Osteoblast (primary cell): ENCODE measurements at places on chromosomes 12 and 14. TPM values are rescaled to one million over a fixed set of nuclear protein-coding genes. Genes with fewer than 3 reads are reported as not detected.

DNA sequence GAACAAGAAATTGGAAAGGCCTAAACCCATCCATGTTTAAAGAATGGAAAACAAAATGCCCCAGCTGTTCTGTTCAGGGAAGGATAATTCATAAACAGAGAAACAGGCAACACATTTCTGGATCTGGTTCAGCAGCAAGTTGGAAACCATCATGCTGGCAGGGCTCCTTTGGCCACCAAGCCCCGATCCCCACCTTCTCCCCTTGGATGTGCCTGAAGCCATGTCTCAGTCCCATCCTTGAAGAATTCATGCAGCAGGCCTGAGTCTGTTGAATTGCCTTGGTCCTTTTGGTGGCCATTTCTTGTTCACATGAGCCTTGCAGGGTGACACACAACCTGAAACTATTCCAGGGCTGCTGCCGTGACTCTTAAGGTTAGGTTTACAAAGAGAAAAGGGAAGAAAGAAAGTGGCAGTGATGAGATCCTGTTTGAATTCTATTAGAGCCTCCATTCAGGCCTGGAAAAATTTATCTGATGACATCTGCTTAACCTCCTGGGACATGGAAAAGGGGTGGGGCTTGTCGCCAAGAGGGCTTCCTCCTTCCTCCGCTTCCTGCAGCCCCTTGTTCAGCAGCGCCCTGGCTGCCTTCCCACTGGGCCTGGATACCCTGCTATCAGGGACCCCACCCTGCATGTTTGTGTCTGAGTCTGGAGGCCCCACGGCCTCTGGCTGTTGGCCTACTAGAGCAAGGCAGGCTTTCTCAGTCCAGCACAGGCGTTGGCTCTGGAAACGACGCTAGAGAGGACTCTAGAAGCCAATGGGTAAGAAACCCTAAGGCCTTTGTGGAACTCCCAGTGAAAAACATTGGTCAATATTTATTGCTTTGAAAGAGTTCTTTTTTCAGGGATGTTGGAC lies 341.9 kb downstream of the C12orf75 start:
- DNase-seq = no peak
- H3K4me1 ChIP-seq = no peaks in the 10 kb centered on the region
- no peaks in the 10 kb centered on the region for H3K36me3 ChIP-seq
- no peak overlapping the region for H3K27ac ChIP-seq

DNA sequence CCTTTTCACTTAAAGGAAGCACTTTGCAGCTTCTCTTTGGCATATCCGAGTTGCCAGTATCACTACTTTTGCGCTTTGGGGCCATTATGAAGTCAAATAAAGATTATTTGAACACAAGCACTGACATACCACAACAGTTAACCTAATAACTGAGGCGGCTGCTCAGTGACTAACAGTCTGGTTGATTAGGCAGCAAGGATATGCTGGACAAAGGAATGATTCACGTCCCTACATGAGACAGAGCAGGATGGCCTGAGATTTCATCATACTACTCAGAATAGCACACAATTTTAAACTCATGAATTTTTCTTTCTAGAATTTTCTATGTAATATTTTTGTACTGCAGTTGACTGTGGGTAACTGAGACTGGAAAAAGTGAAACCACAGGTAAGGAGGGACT lies 56.9 kb upstream of the E2F7 start:
- H3K27ac ChIP-seq = peak overlapping the region; percentile 83
- H3K36me3 ChIP-seq = no peaks in the 10 kb centered on the region
- H3K4me3 ChIP-seq = no peak overlapping the region
- DNase-seq = no peak
- no peaks in the 10 kb centered on the region for H3K27me3 ChIP-seq

DNA sequence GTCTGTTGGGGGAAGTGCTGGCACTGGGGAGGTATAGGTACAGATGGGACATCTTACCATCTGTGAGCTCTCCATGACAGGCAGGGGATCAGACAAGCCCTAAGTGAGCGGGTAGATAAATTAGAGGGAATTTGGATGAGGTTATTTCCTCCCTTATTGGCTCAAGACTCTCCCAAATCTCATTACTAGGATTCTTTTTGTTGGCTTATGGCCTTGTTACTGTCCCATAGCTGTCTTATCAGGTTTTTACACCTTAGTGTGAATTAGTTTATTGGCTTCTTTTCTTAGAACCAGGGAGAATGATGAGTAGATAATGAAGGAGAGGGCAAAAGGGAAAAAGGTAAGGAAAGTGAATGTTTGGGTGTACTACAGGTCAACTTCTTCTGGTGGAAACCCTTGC lies 191.1 kb upstream of the PRICKLE1 start:
- peaks cover 15% of the 10 kb centered on the region for H3K27me3 ChIP-seq
- peaks cover 14% of the 10 kb centered on the region for H3K4me1 ChIP-seq
- no peak for DNase-seq
- no peak overlapping the region for H3K4me3 ChIP-seq
- no peak overlapping the region for H3K27ac ChIP-seq
- no peaks in the 10 kb centered on the region for H3K36me3 ChIP-seq

DNA sequence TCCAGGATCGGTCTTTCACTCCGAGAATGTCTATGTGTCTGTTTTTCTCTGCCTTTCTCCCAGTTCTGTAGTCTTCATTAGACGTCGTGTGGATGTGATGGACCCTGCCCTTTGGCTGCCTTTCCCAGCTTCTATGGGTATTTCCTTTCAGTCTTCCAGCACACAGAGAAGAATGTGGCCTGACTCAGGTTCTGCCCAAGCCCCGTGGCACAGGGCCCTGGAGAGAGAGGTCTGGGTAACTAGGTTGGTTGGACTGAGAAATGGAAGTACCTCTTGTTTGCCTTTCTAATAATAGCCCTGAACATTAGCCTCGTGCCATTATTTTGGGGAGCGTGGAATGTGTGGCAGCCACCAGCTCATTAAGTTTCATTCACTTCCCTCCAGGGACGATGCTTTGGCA lies 3.8 kb downstream of the FOXJ2 start:
- H3K4me1 ChIP-seq = peaks cover 51% of the 10 kb centered on the region
- no peaks in the 10 kb centered on the region for H3K27me3 ChIP-seq
- H3K4me3 ChIP-seq = no peak overlapping the region
- H3K27ac ChIP-seq = peak overlapping the region; percentile 18
- H3K36me3 ChIP-seq = peaks cover 15% of the 10 kb centered on the region
- DNase-seq = peak; percentile 85

DNA sequence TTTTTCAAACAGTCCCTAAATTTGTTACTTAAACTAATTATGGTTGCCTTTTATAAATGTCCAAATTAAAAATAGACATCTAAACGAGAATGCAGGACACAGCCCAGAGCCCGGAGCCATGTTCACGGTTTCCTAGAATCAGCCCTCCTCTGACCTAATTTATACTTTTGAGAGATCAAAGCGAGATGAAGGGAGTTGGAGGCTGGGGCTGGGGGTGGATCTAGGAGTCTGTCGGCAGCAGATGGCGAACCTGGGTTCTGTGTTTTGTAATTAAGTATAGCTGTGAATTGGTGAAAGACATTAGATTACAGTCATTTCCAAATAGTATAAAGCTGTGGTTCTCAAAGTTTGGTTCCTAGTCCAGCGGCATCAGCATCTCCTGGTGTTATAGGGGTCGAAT lies 210.1 kb downstream of the SLC41A2 start:
- no peak for DNase-seq
- H3K4me3 ChIP-seq = no peak overlapping the region
- H3K27ac ChIP-seq = no peak overlapping the region
- H3K4me1 ChIP-seq = peaks cover 19% of the 10 kb centered on the region
- H3K27me3 ChIP-seq = no peaks in the 10 kb centered on the region

GRCh38 chr12:115835445-115835844 lies 442.0 kb downstream of the MED13L start:
- H3K36me3 ChIP-seq = no peaks in the 10 kb centered on the region
- no peaks in the 10 kb centered on the region for H3K27me3 ChIP-seq
- no peak overlapping the region for H3K4me3 ChIP-seq
- H3K4me1 ChIP-seq = no peaks in the 10 kb centered on the region
- H3K27ac ChIP-seq = no peak overlapping the region
- DNase-seq = no peak

- no peaks in the 10 kb centered on the region for H3K4me1 ChIP-seq
- no peaks in the 10 kb centered on the region for H3K36me3 ChIP-seq
- no peaks in the 10 kb centered on the region for H3K27me3 ChIP-seq
- DNase-seq = no peak
- H3K4me3 ChIP-seq = no peak overlapping the region
- H3K27ac ChIP-seq = no peak overlapping the region
These were observed 7.6 kb downstream of the CCDC196 start for GRCh38 chr14:66493750-66494149.

GRCh38 chr14:21070083-21070609 lies at the start of gene ARHGEF40:
TSS of gene ARHGEF40 (plus strand) at chr14:21070304. CDS start at chr14:21070397, 93 bp downstream.
- peak within 1 kb of the TSS; percentile 91 for H3K27ac ChIP-seq
- H3K36me3 ChIP-seq = peaks cover 20% of the 10 kb centered on the region
- no peaks in the 10 kb centered on the region for H3K27me3 ChIP-seq
- H3K4me1 ChIP-seq = peaks cover 35% of the 10 kb centered on the region
- peak; percentile 92 for DNase-seq
- H3K4me3 ChIP-seq = peak within 1 kb of the TSS; percentile 76

GRCh38 chr12:95143621-95144205 lies 70.3 kb upstream of the NR2C1 start:
- DNase-seq = no peak
- H3K4me1 ChIP-seq = no peaks in the 10 kb centered on the region
- H3K4me3 ChIP-seq = no peak overlapping the region
- H3K27ac ChIP-seq = no peak overlapping the region

GRCh38 chr12:51818566-51819300 lies 29.8 kb downstream of the FIGNL2 start:
- peak overlapping the region; percentile 69 for H3K27ac ChIP-seq
- no peaks in the 10 kb centered on the region for H3K27me3 ChIP-seq
- no peaks in the 10 kb centered on the region for H3K36me3 ChIP-seq
- H3K4me1 ChIP-seq = peaks cover 36% of the 10 kb centered on the region

- H3K27me3 ChIP-seq = no peaks in the 10 kb centered on the region
- H3K4me1 ChIP-seq = peaks cover 16% of the 10 kb centered on the region
- no peak for DNase-seq
- no peak overlapping the region for H3K27ac ChIP-seq
- H3K4me3 ChIP-seq = no peak overlapping the region
These were observed 83.3 kb upstream of the MED13L start for GRCh38 chr12:116360579-116361413.

GRCh38 chr12:115097416-115097815 lies 413.4 kb upstream of the TBX3 start:
- peaks cover 2% of the 10 kb centered on the region for H3K4me1 ChIP-seq
- no peak overlapping the region for H3K27ac ChIP-seq
- no peaks in the 10 kb centered on the region for H3K36me3 ChIP-seq
- no peaks in the 10 kb centered on the region for H3K27me3 ChIP-seq

GRCh38 chr12:108310489-108310888 lies 28.6 kb downstream of the CMKLR1 start:
- no peaks in the 10 kb centered on the region for H3K36me3 ChIP-seq
- peaks cover 53% of the 10 kb centered on the region for H3K4me1 ChIP-seq
- H3K4me3 ChIP-seq = no peak overlapping the region
- DNase-seq = no peak
- H3K27ac ChIP-seq = no peak overlapping the region
- no peaks in the 10 kb centered on the region for H3K27me3 ChIP-seq

DNA sequence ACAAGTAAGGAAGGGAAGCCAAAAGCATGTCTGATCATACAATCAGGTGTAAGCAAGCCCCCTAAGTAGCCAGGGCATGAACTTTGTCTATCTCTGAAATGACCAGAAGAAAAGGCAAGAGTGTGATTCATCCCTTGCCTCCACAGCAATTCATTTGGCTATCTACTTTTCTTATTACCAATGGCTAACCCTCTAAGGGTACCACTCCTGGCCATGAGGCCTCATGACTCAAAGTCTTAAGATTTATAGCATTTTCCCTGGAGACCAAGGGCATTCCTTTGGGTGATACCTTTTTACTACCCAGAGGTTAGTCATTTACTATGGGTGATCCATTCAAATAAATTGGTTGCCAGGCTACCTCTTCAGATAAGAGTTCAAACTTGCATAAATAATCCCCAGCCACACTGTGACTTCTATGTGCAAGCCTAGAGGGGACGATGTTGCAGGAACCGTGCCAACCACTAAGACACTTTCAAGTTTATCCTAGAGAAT lies 1.5 kb upstream of the LGALS3 start:
- H3K27ac ChIP-seq = peak overlapping the region; percentile 84
- peak; percentile 96 for DNase-seq

DNA sequence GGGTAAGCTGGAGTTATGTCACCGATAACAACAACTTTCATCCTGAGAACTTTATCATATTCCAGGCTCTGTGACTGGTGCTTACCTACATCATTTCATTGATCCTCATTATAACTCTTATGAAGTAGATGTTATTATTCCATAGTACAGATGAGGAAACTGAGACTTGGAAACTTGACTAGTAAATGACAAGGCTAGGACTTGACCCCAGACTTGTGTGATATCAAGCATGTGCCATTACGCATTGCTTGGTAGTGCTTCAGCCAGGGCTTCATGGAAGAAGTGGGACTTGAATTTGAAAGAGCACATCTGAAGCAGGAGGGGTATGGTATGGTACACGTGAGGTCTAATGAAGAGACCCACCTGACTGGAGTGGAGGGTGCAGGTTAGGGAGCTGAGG lies 11.9 kb downstream of the AVIL start:
- peaks cover 25% of the 10 kb centered on the region for H3K36me3 ChIP-seq
- no peak for DNase-seq
- H3K4me1 ChIP-seq = no peaks in the 10 kb centered on the region
- no peaks in the 10 kb centered on the region for H3K27me3 ChIP-seq
- H3K4me3 ChIP-seq = no peak overlapping the region

Gene ARHGAP9
- 0.29 and 0.36 TPM in 2 replicates for total RNA-seq

Gene BDKRB1
- total RNA-seq = 0.59 and 0.72 TPM in 2 replicates

Gene NEK9
- 42.7 and 44.5 TPM in 2 replicates for total RNA-seq

Gene TAS2R31
- 7.2 and 9.7 TPM in 2 replicates for total RNA-seq

Gene KCNC2
- not detected in 2 replicates for total RNA-seq

Gene MIA2
- total RNA-seq = 25.0 and 25.3 TPM in 2 replicates

Gene AMDHD1
- total RNA-seq = 0.29 and 0.36 TPM in 2 replicates

Gene TAS2R20
- 5.3 and 5.4 TPM in 2 replicates for total RNA-seq

Gene KRT80
- 0.59 and 0.72 TPM in 2 replicates for total RNA-seq

Gene MMAB
- 34.4 and 35.7 TPM in 2 replicates for total RNA-seq

Gene B4GALNT3
- total RNA-seq = 0.29 and 0.36 TPM in 2 replicates

Gene HOXC4
- total RNA-seq = 3.3 and 4.1 TPM in 2 replicates

Gene OASL
- 0.72 and 1.2 TPM in 2 replicates for total RNA-seq

Gene GPR65
- under 0.01 TPM in 2 replicates for total RNA-seq

Gene FAM181A
- total RNA-seq = not detected in 2 replicates

Gene ABCD2
- total RNA-seq = under 0.01 TPM in 2 replicates

Gene SSTR1
- under 0.01 TPM in 2 replicates for total RNA-seq
